Activated T-helper 17 cell treated with anti-CD3 and anti-CD28 coated beads, Interleukin-2, amount 50 U/mL, for 72 hours (primary cell): ENCODE measurements at places on chromosomes 7 and 10.

DNA sequence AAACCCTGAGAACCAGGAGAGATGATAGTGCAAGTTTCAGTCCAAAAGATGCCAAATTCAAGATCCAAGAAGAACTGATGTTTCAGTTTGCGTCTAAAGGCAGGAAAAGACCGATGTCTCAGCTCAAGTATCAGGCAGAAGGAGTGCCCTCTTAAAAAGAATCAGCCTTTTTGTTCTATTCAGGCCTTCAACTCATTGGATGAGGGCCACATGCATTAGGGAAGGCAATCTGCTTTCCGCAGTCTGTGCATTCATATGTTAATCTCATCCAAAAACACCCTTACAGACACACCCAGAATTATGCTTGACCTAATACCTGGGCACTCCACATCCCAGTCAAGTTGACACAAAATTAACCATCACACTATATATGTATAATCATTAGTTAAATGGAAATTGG is 45.2 kb downstream of the DNAJB9 start:
- no peak for ATAC-seq

GRCh38 chr10:126147866-126148587 is 240.2 kb downstream of the ADAM12 start:
- no peak for ATAC-seq

DNA sequence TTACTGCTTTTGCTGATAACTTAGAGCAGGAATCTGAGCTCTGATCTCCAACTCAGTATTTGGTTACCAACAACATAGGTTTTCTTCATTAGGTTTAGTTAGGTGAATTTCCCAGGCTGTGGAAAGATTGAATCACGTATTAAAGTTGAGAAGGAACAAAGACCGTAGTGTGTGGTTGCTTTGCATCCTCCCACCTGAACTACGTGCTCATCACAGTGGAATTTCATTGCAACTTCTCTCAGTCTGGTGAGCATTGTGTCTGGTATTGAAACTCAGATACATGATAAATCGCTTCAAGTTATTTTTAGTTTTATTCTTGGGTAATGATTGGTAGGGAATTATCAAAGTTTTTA is 139.4 kb upstream of the AKR1E2 start:
- ATAC-seq = peak; percentile 94

- ATAC-seq = no peak
These were observed 2.8 kb downstream of the RSBN1L start for GRCh38 chr7:77699056-77699455.

- no peak for ATAC-seq
These were observed 10.5 kb downstream of the AKR1D1 start for GRCh38 chr7:138086563-138087270.

GRCh38 chr7:134737566-134738345 is 41.7 kb upstream of the CALD1 start:
- peak; percentile 98 for ATAC-seq

- ATAC-seq = peak; percentile 60
These were observed 68.0 kb downstream of the LANCL2 start for GRCh38 chr7:55432939-55433784.

- peak; percentile 11 for ATAC-seq
These were observed 1.8 kb upstream of the PFKFB3 start for GRCh38 chr10:6200734-6201515.

DNA sequence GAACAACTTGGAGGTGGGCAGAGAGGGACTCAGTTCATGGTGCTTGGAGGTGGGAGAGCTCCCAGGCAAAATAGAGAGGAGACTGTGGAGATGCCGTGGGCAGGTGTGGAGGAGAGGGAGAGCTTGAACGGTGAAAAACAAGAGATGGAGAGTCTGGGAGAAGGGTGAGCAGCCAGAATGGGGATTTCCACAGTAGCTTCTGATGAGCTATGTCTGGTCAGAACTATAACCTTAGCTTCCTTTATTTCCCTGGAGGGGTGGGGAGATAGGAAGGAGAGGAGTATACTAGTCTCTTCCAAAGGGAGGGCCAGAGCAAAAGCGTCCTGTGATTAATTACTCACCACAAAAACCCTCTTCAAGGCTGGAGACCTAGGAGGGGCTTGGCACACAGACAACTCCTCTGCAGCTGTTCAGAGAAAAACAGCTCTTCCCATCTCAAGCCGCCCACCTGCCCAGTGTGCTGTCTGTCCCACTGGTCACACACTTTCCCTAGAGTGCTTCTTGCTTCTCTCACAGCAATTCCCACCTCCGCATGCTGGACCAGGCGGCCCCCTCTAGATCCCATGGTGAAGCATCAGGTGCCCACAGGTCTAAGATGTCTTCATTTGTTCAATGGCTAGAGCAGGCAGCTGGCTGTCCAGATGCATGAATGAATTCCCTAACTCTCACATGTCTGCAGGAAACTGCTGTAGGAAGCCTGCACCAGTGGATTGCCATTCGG is 41.9 kb downstream of the TAS2R41 start:
- no peak for ATAC-seq

GRCh38 chr10:44958196-44958897 is 1.3 kb upstream of the RASSF4 start:
- ATAC-seq = no peak

DNA sequence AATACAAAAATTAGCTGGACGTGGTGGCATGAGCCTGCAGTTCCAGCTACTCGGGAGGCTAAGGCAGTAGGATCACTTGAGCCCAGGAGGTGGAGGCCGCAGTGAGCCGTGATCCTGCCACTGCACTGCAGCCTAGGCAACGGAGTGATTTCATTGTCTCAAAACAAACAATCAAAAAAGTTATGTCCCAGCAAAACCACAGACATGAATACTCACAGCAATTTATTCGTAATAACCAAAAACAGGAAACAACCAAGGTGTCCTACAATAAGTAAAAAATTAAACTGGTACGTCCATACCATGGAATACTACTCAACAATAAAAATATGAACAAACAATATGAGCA is 11.6 kb upstream of the CYTH3 start:
- peak; percentile 59 for ATAC-seq

DNA sequence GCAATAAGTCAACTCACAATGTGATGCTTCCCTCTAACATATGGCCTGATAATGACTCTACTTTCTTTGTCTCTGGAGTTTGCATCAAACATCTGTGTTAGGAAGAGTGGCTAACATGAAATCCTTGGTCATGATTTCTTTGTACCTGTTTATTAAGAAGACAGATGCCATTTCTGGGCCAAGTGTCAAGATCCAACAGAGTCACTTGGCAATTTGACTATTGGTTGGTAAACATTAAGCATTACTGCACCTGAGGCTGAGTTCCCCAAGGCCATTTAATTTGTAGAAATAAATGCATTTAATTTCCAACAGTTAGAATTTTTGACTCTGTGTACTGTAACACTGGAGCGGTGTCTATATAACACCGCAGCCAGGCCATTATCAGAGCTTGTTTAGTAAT is 403.7 kb downstream of the GALNT17 start:
- no peak for ATAC-seq

DNA sequence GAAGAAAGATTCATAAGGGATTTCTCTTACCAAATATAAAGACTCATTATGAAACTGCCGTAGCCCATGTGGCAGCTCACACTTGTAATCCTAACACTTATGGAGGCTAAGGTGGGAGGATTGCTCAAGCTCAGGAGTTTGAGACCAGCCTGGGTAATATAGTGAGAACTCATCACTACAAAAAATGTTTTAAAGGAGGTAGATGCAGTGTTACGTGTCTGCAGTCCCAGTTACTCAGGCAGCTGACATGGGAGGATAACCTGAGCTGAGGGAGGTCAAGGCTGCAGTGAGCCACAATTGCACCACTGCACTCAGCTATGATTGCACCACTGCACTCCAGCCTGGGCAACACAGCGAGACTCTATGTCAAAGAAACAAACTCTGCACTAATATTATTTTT is 18.1 kb upstream of the DNA2 start:
- ATAC-seq = peak; percentile 32

DNA sequence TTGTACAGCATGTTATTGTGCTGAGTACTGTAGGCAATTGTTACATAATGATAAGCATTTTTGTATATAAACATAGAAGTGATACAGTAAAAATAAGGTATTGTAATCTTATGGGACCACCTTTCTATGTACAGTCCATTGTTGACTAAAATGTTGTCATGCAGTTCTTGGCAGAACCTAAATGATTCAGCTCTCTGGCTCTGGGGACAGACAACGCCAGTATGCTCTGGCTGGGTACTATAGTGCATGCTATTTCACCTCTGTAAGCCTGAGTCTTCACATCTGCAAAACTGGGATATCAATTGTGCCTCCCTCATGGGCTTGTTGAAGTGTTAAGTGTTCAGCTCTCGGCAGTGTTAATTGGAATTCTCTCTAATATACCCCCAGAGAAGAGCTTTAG is 674.3 kb downstream of the INHBA start:
- no peak for ATAC-seq

GRCh38 chr10:82934429-82934828 is 1059.4 kb downstream of the NRG3 start:
- no peak for ATAC-seq

DNA sequence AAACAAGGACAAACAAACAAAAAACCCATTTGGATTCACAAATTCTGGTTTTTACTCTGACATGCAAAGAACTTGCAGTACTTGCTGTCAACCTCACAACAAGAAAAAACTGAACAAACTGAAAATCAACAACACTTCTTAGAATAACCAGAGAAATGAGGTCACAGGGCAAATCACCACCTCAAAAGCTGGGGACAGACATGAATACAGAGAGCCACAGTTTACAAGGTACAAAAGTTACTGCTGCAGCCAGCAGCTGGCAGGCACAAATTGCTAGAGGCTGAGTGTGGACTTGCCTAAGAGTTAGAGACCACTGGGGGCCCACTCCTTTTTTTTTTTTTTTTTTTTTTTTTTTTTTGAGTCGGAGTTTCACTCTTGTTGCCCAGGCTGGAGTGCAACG is 15.0 kb upstream of the RNF32 start:
- peak; percentile 88 for ATAC-seq

DNA sequence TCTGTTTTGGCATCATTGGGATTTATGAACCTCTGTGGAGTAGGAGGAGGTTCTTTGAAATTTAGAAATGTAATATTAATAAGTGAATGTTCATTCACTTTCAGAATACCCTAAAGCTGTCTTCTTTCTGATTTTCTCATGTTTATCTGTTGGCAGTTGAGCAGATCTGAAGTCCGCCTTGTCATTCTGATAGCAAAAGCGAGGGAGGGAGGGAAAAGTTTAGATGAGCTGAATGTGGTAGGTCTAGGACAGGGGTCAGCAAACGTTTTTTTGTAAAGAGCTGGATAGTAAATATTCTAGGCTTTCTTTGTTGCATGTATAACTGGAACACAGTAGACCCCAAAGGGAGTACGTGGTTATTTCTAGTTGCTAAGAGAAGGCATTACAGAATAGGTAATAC is 94.4 kb upstream of the GATA3 start:
- no peak for ATAC-seq

- ATAC-seq = no peak
These were observed 65.8 kb downstream of the INHBA start for GRCh38 chr7:41637049-41637448.

DNA sequence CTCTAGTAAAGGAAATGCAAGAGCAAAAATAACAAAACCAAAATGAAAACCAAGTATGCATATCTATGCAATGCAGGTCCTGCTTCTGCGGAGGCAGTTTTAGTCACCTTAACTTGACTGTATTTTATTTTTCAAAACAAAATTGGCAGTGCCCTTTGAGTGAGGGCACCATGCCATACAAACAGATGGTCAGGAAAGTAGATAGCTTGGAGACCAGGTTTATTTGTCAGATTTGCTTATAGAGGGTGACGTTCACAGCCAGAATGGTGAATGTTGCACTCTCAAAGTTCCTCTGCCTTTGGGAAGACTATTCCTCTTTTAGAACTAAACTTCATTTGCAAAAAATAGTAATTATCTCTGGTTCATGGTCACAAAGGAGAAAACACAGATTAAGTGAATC is 801.9 kb downstream of the ANKRD7 start:
- no peak for ATAC-seq

DNA sequence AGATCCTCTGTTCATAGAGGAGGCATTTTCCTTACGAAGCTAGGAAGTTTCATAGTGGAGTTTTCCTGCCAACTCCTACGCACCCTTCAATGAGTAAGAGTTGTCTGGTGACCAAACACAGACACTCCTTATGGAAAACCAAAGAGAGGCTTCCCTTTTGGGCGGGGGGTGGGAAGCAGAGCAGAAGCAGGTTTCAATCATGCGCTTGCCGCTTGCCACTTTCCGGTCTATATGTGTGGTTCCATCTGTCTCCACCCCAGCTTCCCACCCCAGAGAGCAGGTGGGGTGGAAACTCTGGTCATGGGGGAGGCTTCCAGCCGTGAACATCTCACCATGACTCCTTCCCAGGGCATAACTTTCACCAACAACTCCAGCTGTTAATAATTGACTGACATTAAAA is 68.8 kb upstream of the GRB10 start:
- no peak for ATAC-seq

GRCh38 chr7:102393467-102393866 is 2.7 kb upstream of the PRKRIP1 start:
- no peak for ATAC-seq

DNA sequence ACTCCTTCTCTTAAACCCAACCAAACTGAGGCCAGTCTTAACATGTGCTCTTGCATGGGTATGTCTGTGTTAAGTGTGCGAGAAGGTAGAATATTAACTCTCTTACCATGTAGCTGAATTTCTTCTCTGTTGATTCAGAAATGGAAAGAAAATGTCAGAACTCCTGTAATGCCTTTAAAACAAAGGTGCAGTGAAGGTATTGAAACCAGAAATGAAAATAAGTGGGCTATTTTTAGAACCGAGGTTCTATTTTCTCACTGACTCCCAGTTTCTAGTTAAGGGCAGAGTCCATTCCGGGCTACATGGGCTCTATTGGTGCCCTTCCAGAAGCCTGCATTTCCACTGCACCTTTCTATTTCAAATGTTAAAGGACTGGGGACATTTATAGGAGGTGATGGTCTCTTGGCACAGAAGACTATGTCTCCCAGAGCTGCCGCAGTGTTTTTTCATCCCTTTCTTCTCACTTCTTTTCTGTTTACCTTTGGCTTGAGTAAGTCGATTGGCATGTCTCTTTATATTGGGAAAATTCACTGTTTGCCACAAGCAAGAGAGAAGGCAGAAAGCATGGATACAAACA is 174.9 kb downstream of the LRMDA start:
- ATAC-seq = no peak

DNA sequence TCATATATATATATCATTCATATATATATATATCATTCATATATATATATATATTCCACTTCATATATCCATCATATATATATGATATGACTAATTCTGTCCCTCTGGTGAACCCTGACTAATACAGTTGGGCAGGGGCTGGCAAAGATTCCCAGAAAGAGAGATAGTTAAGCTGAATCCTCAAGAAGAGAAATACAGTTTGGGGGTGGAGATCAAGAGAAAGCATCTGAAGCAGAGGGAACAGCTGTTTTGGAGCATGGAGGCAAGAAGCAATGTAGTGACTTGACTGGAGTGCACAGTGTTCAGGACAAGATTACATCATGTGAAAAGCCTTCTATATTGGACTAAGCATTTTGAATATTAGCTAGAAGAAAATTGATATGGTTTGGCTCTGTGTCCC is 540.7 kb downstream of the MAGI2 start:
- no peak for ATAC-seq

- ATAC-seq = peak; percentile 20
These were observed 206 bp downstream of the UPF2 start for GRCh38 chr10:12042409-12042796.

GRCh38 chr7:100867040-100867775 is at the start of gene TRIP6:
Gene TRIP6, plus strand, starts transcription at chr7:100867387. Its CDS starts 111 bp downstream, at chr7:100867498.
- ATAC-seq = peak; percentile 85

GRCh38 chr7:73394422-73394821 is 39.2 kb upstream of the FZD9 start:
- ATAC-seq = no peak

- peak; percentile 83 for ATAC-seq
These were observed 9.1 kb downstream of the CREB3L2 start for GRCh38 chr7:137992550-137993394.
